ENCODE measurements at places on chromosomes 1 and 21.

DNA sequence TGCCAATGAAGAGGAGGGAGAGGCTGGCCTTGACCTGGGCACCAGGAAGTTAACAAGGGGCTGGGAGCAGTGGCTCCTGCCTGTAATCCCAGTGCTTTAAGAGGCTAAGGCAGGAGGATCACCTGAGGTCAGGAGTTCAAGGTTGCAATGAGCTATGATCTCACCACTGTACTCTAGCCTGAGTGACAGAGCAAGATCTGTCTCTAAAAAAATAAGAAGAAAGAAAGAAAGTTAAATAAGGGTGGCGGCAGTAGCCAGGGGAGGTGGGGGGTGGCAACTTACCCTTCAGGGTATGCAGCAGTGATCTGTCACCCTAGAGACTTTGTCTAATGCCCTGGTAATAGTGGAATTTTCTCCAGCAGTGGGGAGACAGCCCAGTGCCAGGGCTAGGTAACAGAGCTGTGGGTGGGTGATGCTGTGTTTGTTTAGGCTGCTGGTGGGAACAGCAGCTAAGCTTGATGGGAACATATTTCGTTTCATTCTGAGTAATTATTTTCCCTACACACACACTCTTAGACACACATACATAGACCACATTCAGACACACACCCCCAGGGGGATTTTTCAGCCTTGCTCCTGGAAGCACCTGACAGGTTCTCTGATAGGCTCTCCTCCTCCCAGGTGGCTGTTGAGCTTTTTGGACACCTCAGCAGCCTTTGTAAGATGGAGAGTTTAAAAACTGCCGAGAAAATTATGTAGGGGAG lies 11.3 kb upstream of the SYT6 start:
- DNase-seq = no peak

GRCh38 chr1:1551524-1552262 lies 11.3 kb upstream of the TMEM240 start:
- DNase-seq = no peak

DNA sequence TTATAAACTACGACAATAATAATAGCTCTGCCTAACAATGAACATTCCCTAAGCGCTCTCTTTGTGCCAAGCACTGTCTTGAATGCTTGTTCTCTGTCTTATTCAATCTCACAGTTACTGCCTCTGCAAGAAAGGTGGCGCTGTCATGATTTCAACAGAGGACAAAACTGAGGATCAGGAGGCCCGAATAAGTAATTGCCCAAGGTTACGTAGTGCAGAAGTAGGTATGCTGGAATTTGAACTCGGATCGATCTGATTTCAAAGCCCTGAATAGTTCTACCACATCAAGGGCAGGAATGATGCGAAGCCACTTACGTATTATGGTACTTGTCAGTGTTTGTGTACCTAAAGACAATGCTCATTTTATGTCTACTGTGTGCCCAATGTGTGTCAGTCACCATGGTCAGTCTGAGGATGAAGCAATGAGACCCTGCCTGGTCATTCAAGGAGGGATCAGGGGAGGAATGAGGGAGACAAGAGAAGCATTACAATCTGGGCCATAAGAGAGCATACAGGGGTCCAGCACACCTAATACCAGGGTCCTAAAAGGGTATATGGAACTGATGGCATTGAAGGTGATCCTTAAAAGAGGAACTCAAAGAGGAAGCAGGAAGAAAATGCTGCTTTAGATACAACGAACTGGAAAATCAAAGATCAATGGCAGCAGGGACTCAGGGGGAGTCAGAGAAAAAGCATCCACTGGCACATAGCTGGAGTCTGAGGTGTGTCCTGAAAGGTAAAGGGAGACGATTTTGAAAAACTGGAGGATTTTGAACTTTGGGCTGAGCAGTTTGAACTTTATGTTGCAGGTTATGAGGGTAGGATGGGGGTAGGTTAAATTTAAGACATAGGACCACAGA lies 389.2 kb downstream of the PLPP3 start:
- DNase-seq = no peak

DNA sequence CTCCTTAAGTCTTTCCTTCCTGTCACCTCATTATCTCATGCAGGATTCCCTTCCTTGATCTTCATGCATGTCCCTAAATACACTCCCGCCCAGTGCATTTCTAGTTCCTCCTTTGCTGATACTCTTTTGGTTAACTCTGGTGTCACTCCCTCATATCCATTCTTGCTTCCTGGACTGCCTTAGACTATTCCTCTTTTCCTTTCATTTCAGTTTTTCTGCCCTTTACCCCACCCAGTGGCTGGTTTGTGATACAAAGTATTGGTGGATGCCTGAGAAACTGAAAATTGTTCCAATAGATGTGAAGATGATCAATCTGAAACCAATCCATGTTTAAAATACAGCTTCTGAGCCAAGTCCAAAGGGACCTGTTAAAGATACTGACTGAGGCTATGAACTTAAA lies 553.8 kb upstream of the CAMK1G start:
- DNase-seq = no peak

DNA sequence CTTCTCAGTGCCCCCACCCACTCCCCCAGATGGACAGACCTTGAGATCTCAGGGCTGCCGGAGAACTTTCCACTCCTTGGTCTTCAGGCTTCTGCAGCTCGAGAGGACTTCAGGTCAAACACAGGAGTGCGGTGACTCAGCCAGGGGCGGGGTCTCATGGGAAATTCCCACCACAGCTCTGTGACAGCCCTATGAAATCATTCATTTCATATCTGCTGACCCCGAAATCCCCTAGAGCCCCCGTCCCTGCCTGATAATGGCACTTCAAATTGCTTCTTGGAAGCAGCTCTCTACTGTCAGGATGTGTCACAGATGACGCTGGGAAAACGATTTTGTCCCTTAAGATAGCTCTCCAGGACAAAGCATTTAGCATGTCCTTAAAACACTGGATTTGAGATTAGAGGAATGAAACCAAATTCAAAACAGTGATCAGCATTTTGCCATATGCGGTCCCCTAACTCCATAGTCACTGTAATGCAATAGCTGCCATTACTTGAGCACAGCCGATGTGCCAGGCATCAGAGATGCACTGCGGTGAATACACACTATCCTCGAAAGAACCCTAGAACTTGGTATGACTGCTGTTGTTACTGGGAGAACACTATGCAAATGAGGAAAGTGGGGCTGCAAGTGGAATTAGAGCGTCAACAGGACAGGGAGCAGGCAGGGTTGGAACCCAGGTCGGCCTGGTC lies at the start of gene TNFRSF9:
TNFRSF9 (minus strand) TSS at position 95 of the 692 bp plus-strand sequence. CDS start 845 bp downstream, outside the sequence.
- DNase-seq = peak; percentile 76

DNA sequence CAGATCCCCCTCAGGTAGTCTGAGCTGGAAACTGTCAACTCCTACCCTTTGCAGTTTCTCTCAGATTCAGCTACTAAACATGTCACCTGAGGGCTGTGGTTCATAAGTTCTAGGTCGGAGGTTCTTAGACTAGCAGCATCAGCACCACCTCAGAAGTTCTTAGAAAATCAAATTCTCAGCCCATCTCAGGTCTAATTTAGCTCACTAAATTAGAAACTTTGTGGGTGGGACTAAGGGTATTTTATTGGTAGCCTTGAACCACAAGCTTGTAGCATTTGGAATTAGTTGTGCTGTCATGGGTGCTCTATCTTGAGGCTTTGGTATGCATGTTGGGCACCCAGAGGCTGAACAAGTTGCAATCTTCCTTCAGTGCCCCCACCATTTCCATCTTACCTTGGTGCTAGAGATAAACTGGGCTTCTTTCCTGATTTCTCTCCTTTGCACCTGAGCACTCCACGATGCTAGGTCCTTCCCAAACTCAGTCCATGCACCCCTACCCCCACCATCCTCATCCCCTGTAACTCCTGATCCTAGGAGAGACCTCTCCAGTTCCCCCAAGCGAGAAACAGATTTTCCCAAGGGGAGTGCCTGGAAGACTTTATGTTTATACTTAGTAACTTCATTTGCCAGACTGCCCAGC lies 54.2 kb downstream of the S1PR1 start:
- DNase-seq = no peak

- DNase-seq = no peak
Observed at GRCh38 chr1:91799159-91799558, 86.8 kb downstream of the TGFBR3 start.

DNA sequence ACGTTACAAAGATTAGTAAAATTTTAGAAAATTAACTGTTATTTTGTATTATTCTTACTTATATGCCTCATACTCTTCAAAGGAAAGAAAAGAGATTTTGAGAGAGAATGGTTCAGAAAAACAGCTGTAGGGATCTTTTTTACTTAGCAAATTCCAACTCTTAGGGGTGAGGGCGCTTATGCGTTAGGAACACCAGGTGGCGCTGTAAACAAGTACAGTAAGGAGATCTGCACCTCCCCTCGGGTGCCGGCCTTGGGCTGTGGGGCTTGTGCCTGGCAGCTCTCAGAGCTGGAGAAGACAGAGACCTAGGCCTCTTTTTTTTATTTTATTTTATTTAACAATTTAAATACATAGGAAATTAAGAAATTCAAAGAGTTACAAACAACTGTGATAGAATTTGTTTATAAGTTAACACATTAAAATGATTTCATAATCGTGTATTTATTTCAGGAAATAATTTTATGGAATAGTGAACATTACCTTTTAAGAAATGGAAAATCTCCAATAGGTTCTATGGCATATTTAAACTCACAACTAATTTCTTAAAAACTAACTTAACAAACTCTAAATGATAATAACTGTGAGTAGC lies 32.6 kb downstream of the UTP25 start:
- DNase-seq = peak; percentile 75

GRCh38 chr1:88612292-88612691 lies 71.8 kb upstream of the PKN2 start:
- no peak for DNase-seq

- DNase-seq = no peak
Observed at GRCh38 chr1:98260839-98261238, 340.0 kb upstream of the DPYD start.

DNA sequence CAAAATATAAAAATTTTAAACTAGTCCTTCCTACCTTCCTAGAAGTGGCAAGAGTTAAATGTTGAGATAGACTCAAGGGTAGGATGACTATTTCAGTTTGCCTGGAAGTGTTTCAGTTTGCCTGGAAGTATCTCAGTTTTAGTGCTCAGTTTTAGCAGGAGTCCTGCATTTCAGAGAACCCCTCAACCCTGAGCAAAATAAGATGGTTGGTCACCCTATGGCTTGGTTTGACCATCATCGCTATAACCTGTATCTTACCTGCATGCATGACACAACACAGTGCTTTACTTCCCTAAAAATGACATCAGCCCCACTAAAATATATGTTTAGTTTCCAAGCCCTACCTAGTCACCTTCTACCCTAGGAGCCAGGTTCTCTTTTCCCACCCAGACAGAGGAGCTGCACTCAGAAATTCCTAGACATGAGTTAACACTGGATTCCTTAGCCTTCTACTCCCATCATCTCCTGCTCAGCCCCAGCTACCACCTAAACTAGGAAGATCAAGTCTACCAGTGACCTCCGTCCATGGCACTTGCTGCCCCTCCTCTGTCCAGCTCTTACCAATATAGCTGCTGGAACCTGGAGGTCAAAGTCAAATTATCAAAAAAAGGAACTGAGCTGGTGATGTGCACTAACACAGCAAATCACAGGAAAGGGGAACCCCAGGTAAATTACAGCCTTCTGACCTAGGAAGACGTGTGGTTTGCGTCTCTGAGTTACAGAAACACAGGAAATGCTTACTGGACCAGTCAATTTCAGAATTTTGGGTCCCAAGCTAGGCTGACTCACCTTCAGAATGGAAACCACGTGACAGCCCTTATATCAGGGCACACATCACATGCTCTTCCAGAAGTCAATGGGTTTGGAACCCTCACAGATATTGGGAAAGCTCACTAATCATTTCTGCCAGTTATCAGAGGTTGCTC lies 2.2 kb upstream of the G0S2 start:
- DNase-seq = no peak

DNA sequence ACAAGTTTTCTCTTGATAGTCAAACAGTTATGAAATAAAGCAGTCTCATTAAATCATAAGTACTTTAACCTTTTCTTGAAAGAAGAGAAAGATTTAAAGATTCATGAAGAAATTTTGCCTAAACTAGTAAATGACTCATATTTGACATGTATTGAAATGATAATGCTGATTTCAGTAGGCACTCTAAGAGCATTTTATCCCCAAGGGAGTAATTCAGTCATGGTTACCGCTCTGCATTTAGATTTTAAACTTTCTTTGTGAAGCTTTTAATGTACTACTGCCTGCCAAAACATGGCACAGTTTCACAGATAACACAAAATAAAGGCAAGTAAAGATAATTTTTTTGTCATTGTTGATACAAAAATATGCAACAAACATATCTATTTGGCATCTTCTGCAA lies 6.8 kb downstream of the USH2A start:
- DNase-seq = no peak

GRCh38 chr1:81547912-81548303 lies 252.8 kb upstream of the ADGRL2 start:
- no peak for DNase-seq

- DNase-seq = peak; percentile 8
Observed at GRCh38 chr21:46126309-46127238, 28.7 kb downstream of the COL6A2 start.

- no peak for DNase-seq
Observed at GRCh38 chr1:247493106-247493505, 35.2 kb upstream of the OR2B11 start.

- no peak for DNase-seq
Observed at GRCh38 chr1:77948841-77949424, 29.9 kb downstream of the FUBP1 start.

DNA sequence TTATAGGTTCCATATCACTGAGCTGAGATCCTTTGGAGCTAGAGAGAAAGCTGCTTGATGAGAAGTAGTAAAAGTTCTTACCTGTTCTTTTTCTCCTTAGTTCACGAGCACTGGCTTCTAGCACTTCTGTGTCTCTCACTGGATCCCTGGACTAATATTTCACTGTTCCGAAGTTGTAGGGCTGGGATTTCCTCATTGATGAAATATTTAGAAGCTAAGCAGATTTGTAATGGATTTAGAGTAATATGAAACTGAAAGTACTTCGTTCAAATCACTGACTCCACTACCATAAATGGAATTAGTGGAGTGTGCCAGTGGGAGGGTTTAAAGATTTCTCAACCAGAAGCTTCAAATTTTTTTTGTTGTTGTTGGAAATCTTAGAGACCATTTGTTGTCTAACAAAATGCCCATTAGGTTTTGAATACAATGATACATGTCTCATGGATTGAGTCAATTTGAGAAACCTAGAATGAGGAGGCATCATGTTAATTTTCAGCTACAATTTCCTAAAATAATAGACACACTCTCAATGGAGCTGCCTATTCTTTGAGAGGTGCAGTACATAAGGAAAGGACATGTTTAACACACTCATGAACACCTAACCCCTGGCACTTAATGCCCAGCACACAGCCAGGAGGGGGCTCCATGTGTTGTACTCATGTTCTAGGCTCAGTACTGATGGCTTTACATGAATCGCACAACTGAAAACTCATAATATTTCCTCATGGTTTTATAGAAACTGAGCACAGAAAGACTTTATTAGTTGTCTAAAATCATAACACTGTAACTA lies at the start of gene GBP1:
GBP1 (minus strand) TSS at position 130 of the 790 bp plus-strand sequence. CDS start 1,974 bp downstream, outside the sequence.
- peak; percentile 31 for DNase-seq

GRCh38 chr1:183195142-183195574 lies 9.1 kb downstream of the LAMC2 start:
- DNase-seq = no peak

GRCh38 chr1:204651843-204652421 lies 33.6 kb downstream of the LRRN2 start:
- DNase-seq = no peak

- no peak for DNase-seq
Observed at GRCh38 chr1:150477320-150477719, 9.9 kb upstream of the TARS2 start.

- DNase-seq = no peak
Observed at GRCh38 chr1:2179283-2180013, 15.1 kb downstream of the FAAP20 start.

Measured in activated naive CD4-positive, alpha-beta T cell treated with anti-CD3 and anti-CD28 coated beads, Interleukin-2, amount 50 U/mL, for 16 hours (primary cell).